ENCODE measurements at places on chromosomes 6 and 20.

GRCh38 chr20:46805836-46806235, 88.8 kb upstream of the EYA2 start:
- no peak for DNase-seq

DNA sequence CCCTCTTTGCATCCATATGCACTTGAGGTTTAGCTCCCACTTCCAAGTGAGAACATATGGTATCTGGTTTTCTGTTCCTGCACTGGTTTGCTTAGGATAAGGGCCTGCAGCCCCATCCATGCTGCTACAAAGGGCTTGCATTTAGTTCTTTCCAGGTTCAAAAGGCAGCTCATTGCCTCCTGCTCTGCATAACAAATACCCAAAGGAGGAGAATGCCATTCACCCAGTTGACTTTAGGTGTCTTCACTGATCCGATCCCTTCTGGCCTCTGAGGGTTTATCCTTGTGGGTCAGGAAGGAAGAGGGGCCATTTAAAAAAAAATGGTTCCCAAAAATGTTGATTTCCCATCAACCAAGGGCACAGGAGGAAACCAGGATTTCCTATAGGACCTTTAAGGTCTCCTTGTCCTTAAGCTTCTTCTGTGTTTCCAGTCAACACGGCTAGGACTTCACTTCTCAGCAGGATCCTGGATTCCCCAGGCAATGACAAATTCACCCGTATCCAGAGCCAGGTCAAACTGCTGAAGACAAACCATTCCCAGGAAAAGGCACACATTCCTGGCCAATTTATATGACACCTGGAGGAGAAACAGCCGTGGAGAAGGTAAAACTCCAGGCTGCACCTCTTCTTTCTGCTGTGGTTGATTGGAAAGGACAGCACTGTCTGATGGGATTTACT, 447.7 kb upstream of the CDH4 start:
- no peak for DNase-seq

- DNase-seq: no peak
Observed at GRCh38 chr20:56872620-56873458, 243.7 kb downstream of the TFAP2C start.

DNA sequence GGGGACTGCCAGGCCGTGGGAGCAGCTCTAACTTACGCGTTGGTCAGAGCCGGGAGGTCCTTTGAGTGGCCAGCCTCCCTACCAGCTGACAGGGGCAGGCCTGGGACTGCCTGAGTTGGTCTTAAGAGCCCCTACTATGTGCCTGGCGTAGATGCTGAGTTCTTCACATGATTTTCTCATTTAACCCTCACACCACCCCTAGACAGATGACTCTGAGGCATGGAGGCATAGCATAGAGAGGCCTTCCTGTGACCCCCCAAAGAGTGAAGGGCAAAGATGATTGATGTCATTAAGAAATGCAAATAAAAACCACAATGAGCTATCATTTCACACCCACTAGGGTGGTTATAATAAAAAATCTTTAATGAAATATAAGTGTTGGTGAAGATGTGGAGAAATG, 36.8 kb downstream of the MRPL14 start:
- DNase-seq: no peak

DNA sequence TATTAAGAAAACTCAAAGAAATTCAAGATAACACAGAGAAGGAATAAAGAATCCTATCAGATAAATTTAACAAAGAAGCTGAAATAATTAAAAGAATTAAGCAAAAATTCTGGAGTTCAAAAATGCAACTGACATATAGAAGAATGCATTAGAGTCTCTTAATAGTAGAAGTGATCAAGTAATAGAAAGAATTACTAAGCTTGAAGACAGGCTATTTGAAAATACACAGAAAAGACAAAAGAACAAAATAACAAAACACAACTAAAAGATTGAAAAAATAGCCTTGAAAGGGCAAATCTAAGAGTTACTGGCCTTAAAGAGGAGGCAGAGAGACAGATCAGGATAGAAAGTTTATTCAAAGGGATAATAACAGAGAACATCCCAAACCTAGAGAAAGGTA, 12.1 kb downstream of the SNX14 start:
- DNase-seq: no peak
